AG08396 (cell line): ENCODE measurements at places on chromosomes 5 and 9.

DNA sequence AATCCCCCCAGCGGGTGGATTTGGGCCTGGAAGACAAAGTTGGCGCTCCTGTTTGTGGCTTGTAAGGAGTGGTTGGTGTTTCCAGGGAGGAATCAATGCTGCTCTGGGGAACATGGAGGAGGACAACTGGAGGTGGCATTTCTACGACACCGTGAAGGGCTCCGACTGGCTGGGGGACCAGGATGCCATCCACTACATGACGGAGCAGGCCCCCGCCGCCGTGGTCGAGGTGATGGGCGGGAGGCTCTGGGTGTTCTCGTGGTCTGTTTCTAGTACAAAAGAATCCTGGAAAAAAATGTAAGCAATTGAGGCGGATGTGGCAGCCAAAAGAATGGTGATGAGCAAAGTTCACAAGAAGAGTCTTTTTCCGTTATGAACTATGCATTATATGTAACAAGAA lies 7.2 kb downstream of the SDHA start:
- no peak for DNase-seq

- DNase-seq: no peak
These were observed 38.6 kb downstream of the CRB2 start for GRCh38 chr9:123394291-123395235.

DNA sequence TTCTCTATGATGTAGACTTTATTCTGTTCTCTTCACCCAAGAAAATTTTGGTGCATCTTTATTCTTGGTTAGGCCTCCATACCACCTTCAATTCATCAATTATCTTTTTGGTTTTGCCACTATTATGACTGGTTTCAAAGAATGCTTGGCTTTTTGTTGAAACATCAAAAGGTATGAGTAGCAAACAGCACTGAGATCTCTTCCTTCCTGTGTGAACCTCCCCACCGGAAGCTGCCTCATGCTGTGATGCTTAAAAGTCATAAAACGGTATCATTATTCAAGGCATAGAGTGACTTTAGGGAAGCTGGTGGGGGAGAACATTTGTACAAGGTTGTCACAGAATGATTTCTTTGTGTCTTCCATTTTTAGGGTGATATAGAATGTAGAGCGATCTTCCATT lies 70.6 kb downstream of the IQGAP2 start:
- DNase-seq: no peak

- DNase-seq: no peak
These were observed 123.5 kb upstream of the LMX1B start for GRCh38 chr9:126490214-126490631.

GRCh38 chr5:149636861-149637246 lies 55.6 kb downstream of the ARHGEF37 start:
- peak; percentile 69 for DNase-seq

- DNase-seq: no peak
These were observed 322.3 kb upstream of the EDIL3 start for GRCh38 chr5:84706678-84707641.

- DNase-seq: no peak
These were observed 7.7 kb upstream of the TCOF1 start for GRCh38 chr5:150349681-150350275.

DNA sequence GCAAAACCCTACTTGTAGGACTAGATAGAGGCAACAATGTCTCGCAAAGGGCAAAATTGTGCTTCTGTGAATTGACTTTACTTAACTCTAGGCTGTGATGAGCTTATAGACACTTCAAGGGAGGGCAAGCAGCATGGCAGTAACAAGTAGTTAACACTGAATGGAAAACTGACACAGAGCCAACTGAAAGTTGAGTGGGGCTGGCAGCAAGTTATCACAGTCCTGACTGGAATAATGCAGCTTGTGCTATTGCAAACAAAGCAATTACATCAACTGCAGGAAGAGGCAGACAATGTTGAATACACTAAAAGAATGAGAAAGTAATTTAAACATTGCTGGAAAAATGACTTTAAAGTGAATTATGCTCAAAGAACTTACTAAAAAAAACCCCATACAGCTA lies 62.2 kb downstream of the RNF38 start:
- no peak for DNase-seq

DNA sequence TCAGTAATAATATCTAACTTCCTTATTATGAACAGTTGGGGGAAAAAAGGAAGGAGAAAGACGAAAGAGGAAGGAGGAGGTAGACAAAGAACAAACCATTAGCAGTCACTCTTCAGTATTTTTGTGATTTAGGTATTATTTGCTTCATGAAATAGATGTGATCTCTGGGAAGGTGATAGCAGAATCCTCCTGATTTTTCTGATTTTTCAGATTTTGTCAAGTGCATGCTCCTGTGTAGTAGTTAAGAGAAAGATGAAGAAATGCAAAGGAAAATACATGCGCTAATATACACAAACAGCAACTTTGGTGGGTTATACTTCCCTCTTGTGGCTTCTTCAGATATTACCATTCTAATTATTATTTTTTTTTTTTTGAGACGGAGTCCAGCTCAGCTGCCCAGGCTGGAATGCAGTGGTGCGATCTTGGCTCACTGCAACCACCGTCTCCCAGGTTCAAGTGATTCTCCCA lies 31.6 kb downstream of the LMNB1 start:
- peak; percentile 28 for DNase-seq

DNA sequence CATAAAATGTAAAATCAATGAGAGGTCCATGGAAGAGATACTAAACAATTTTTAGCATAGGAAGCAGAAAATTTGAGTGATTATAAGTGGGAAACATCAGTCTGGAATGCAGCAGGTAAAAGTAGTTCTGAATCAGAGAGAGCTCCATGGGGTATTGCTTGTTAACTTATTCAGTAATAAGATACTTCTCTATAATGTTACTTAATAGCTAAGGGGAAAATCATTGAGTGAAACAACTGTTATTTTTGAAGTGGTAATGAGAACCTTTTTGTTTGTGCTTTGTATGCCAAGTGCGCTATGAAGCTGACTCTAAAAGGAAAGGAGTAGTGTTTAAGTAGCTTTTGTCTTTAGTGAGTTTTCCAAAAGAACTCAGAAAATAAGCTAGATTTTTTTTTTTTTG lies 95.2 kb downstream of the ERBIN start:
- DNase-seq: no peak

- no peak for DNase-seq
These were observed 292.6 kb upstream of the DAB2 start for GRCh38 chr5:39717176-39717897.

DNA sequence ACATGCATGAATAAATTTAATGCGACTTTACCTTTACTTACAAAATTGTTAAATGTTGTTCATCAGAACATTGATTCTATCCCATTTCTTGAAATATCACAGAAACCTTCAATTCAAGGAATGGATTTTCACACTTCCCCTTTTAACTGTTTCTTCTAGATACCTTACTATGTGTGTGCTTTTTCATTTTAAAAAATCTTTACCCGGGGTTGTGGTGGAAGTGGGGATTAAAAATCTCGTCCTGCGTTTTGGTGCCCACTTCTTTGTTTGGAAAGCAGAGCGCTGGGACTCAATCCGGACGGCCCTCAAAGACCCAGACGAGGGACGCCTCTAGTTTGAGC lies 5.8 kb upstream of the MEF2C start:
- no peak for DNase-seq

- no peak for DNase-seq
These were observed at the start of gene TMEM215 for GRCh38 chr9:32783168-32783891. Gene TMEM215 (plus strand): TSS chr9:32783540. CDS start chr9:32784184, 644 bp downstream.

DNA sequence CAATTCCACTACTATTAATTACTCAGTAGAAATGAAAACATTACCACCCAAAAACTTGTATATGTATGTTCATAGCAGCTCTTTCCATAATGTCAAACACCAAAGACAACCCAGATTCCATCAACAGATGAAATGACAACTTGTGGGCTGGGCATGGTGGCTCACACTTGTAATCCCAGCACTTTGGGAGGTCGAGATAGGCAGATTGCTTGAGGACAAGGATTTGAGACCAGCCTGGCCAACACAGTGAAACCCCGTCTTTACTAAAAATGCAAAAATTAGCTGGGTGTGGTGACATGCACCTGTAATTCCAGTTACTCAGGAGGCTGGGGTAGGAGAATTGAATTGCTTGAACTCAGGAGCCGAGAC lies 11.5 kb downstream of the UIMC1 start:
- DNase-seq: no peak

- no peak for DNase-seq
These were observed 8.6 kb downstream of the PCA3 start for GRCh38 chr9:76772686-76773445.

DNA sequence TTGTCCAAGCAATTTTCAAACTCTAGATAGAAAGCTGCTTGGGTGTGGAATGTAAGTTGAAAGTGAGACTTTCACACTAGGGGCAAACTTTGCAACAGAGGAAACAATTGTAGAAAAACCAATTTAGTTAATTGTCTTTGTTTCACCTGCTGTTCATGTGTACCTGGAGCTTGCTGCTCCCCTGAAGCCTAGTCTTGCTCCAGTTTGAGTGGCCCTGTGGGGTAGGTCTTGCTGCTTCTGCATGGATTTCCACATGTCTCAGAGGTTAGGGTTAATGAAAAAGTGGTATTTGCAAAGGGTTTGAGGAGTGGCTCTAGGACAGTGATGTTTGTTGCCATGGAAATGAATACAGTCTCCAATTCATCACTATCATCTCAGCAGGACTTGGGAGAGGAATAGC lies 182.2 kb downstream of the FSTL4 start:
- no peak for DNase-seq

GRCh38 chr5:88667496-88668201 lies 215.3 kb downstream of the MEF2C start:
- DNase-seq: no peak

DNA sequence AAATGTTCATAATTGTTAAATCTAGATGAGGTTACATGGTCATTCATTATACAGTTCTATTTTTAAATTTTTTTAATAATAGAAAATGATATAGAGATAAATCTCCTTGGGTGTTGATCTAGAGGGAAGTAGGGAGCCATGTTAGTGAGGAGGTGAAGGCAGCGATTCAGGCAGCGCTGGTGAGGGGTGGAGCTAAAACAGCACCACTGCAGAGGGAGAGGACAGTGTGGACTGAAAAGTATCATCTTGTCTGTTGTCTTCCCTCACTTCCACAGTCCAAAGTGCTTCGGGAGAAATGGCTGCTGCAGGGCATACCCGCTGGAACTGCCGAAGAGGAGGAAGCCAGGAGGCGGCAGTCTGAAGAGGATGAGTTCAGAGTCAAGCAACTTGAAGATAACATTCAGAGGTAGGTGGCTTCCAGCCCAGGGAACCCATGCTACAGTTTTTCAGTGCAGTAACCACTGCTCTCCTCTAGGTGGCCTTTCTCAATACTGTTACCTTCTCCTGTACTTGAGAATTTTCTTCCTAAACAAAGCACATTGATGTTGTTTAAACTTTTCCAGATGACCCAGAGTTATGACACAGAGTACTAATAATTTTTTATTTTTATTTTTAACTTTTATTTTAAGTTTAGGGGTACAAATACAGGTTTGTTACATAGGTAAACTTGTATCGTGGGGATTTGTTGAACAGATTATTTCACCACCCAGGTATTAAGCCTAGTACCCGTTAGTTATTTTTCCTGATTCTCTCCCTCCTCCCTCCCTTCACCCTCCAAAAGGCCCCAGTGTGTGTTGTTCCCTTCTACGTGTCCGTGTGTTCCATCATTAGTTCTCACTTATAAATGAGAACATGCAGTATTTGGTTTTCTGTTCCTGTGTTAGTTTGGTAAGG lies 100.5 kb downstream of the PALM2AKAP2 start:
- peak; percentile 31 for DNase-seq
